Inflammatory macrophage (primary cell): ENCODE measurements at places on chromosomes 4 and X.

DNA sequence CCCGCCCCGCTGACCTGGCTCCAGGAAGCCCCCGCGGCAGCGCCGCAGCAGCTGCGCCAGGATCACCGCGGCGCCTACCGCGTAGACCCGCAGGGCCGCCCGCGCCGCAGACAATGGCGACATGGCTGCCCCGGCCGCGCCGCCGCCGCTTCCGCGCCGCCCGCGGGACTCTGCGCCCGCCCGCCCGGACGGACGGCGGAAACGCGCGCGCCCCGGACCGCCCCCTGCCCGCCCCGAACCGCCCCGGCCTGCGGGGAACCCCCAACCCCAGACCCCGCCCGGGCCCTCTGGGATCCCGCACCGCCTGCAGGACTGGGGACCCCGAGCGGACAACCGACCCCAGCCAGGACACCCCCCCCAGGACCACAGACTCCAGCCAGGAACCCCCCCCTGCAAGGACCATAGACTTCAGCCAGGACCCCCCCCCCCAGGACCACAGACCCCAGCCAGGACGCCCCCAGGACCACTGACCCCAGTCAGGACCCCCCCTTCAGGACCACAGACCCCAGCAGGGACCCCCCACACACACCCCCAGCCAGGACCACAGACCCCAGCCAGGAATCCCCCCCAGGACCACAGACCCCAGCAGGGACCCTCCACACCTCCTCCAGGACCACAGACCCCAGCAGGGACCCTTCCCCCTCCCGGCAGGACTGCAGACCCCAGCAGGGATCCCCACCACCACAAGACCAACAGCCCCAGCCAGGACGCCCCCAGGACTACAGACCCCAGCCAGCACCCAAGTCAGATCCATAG is at the start of the genes DHRSX and ZBED1:
TSS of gene DHRSX (minus strand) at position 174 of the 756 bp plus-strand sequence. CDS start at position 123, 51 bp downstream.
TSS of gene ZBED1 (minus strand) at position 174 of the 756 bp plus-strand sequence. CDS start 10,257 bp downstream, outside the sequence.
- peak; percentile 19 for DNase-seq

DNA sequence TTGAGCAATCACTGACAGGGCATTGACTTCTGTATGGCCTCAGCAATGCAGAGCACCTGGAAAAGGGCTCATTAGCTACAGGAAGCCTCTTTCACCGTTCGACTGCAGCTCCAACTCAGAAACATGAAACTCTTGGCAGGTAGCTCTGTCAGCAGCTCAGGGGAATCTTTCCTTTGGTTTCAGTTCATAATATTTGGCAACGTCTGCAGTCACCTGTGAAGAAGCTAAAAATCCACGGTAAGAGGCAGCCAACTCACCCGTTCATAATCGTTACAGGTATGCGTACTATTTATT is 354.9 kb downstream of the CAMK2D start:
- DNase-seq = no peak

GRCh38 chrX:123884809-123885408 is 25.1 kb downstream of the XIAP start:
- DNase-seq = peak; percentile 53

DNA sequence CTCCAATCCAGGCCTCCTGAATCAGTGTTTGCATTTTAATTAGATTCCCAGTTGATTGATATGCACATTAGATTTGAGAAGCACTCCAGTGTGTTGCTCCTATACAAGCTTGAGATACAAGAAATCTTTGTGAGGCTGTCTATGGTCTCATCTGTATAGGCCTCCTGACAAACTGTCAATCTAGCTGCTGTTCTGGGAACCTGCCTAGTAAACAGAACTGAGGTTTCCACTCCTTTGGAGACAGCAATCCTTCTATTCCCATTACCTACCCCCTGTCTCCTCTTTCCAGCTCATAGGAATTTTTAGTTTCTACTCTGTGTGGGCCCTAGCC is 306.1 kb upstream of the EMCN start:
- no peak for DNase-seq

DNA sequence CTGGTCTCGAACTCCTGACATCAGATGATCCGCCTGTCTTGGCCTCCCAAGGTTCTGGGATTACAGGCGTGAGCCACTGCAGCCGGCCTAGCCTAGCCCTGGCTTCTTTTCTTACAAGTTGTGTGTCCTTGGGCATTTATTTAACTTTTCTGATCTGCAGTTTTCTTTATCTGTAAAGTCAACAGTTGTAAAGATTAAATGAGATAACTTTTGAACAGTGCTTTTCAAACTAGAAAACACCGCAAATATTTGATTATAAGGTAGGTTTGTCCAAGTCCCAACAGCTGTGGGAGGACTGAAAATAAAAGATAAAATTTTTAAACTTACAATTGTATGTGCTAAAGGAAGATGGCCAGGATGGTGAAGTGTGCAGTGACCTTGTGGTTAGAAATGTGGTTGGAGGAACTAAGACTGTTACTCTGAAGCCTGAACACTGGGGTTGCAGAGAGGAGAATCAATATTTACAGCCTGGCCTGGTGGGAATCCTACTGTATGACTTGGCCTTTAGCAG is 44.8 kb downstream of the GSX2 start:
- no peak for DNase-seq

DNA sequence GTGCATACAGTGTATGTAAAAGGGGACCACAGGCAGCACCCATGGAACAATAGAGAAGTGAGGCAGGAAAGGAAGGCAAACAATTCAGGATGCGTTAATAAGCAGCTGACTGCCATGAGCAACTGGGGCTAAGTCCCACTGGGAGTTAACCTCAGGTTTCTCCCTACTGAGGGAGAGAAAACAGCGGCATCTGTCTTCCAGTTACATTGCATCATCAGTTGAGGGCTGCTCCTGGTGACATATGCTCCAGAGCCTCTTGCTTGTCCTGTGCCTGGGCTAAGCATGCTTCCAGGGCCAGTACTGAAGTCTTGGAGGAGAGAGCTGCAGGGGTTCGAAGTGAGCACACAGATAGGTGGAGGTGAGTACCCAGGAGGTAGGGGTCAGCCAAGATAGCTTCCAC is 24.3 kb downstream of the RAI2 start:
- no peak for DNase-seq

GRCh38 chr4:169659716-169660670 is 39.6 kb downstream of the CLCN3 start:
- DNase-seq = peak; percentile 96

GRCh38 chrX:148940411-148940996 is 440.1 kb downstream of the AFF2 start:
- no peak for DNase-seq
